ENCODE measurements at places on chromosomes 16 and 17. TPM values are rescaled to one million over a fixed set of nuclear protein-coding genes. Genes with fewer than 3 reads are reported as not detected.

Gene LAT
- 2.7 TPM for total RNA-seq

Gene STX8
- total RNA-seq, result 77.8 TPM

Gene GAST
- total RNA-seq, result not detected

Gene ABCC12
- total RNA-seq, result 0.02 TPM

Gene GAS2L2
- 0.08 TPM for total RNA-seq

Gene FA2H
- total RNA-seq, result 35.0 TPM

Gene FSCN2
- 1.6 TPM for total RNA-seq

Gene RAB37
- 1.4 TPM for total RNA-seq

Gene PEX12
- total RNA-seq, result 9.3 TPM

Gene APOH
- total RNA-seq, result 4.0 TPM

Gene ACADVL
- 402 TPM for total RNA-seq

Gene MT1E
- 0.15 TPM for total RNA-seq

Gene ABCA10
- total RNA-seq, result 0.10 TPM

Gene C1QTNF8
- total RNA-seq, result 0.08 TPM

Gene DCXR
- total RNA-seq, result 110 TPM

Gene CTF1
- 0.17 TPM for total RNA-seq

Gene CDRT15L2
- not detected for total RNA-seq

Gene CYGB
- total RNA-seq, result 1.7 TPM

Gene ABCC11
- total RNA-seq, result 0.06 TPM

Gene MT1G
- not detected for total RNA-seq

Gene NSF
- 18.2 TPM for total RNA-seq

Gene CD68
- total RNA-seq, result 27.0 TPM

Gene HOXB1
- total RNA-seq, result not detected

Gene WNK4
- 0.91 TPM for total RNA-seq

Gene CASKIN1
- 0.47 TPM for total RNA-seq

Data from A549 treated with AZD2906 at 1 μM for 4 hours (cell line).